ENCODE measurements at places on chromosomes 3 and 15. TPM values are rescaled to one million over a fixed set of nuclear protein-coding genes. Genes with fewer than 3 reads are reported as not detected.

Gene TMEM212
- total RNA-seq: not detected

Gene SKOR1
- total RNA-seq: 0.64 TPM

Gene MESP2
- total RNA-seq: 0.40 TPM

Gene GABRR3
- not detected for total RNA-seq

Gene SUCLG2
- 38.9 TPM for total RNA-seq

Gene TCAIM
- total RNA-seq: 12.9 TPM

Gene RLBP1
- total RNA-seq: not detected

Gene MYNN
- 23.9 TPM for total RNA-seq

Gene CFAP44
- 14.9 TPM for total RNA-seq

Gene CCNB2
- total RNA-seq: 0.88 TPM

Gene ZNF660
- 5.2 TPM for total RNA-seq
